ENCODE measurements at places on chromosomes 3 and 15.

GRCh38 chr3:116306149-116306548 is 139.1 kb downstream of the LSAMP start:
- no peaks in the 10 kb centered on the region for H3K27me3 ChIP-seq
- no peak overlapping the region for H3K27ac ChIP-seq
- H3K36me3 ChIP-seq: no peaks in the 10 kb centered on the region
- no peak for DNase-seq

GRCh38 chr3:39267631-39268548 is 11.9 kb downstream of the CX3CR1 start:
- H3K27me3 ChIP-seq: no peaks in the 10 kb centered on the region
- no peak overlapping the region for H3K4me3 ChIP-seq
- no peak overlapping the region for H3K27ac ChIP-seq
- no peaks in the 10 kb centered on the region for H3K4me1 ChIP-seq
- H3K36me3 ChIP-seq: no peaks in the 10 kb centered on the region

GRCh38 chr3:109900783-109901182 is 563.4 kb upstream of the DPPA4 start:
- H3K4me1 ChIP-seq: peaks cover 4% of the 10 kb centered on the region
- H3K27ac ChIP-seq: no peak overlapping the region
- peaks cover 1% of the 10 kb centered on the region for H3K27me3 ChIP-seq
- H3K4me3 ChIP-seq: no peak overlapping the region
- H3K36me3 ChIP-seq: no peaks in the 10 kb centered on the region

DNA sequence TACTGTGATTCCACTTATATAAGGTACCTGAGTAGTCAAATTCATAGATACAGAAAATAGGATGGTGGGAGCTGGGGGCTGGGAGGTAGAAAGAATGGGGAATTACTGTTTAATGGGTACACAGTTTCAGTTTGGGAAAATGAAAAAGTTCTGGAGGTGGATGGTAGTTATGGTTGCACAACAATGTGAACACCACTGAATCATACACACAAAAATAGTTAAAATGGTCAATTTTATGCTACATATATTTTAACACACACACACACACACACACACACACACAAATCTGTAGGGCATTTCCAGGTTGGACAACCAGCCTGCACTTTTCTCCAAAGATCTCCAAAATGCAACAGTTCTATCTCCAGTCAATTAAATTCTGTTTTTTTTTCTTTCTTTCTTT is 1.4 kb downstream of the CCDC32 start:
- no peak for DNase-seq
- H3K27ac ChIP-seq: no peak overlapping the region
- H3K4me1 ChIP-seq: peaks cover 5% of the 10 kb centered on the region

DNA sequence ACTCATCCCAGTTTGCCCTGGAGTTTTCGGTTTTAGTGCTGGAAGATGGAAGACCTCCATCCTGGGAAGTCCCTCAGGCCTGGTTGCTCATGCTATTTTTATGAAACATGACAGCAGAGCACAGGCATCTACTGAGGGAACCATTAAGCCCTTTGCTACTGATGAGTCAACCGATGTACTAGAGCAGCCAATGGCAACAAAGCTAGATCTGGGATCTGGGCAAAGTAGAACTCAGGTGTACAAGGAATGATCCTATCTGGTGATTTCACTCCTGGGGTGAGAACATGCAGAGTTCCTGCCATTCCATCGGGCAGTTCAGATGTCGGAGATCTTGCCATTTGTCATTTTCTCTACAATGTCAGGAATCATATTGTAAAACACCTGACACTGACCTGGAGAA is 166.2 kb upstream of the NSMCE3 start:
- H3K27ac ChIP-seq: no peak overlapping the region
- H3K36me3 ChIP-seq: no peaks in the 10 kb centered on the region
- no peaks in the 10 kb centered on the region for H3K4me1 ChIP-seq
- H3K27me3 ChIP-seq: no peaks in the 10 kb centered on the region
- H3K4me3 ChIP-seq: no peak overlapping the region

- no peaks in the 10 kb centered on the region for H3K27me3 ChIP-seq
- H3K36me3 ChIP-seq: no peaks in the 10 kb centered on the region
- H3K4me3 ChIP-seq: no peak overlapping the region
- peak overlapping the region; percentile 3 for H3K27ac ChIP-seq
- DNase-seq: no peak
These were observed 6.6 kb upstream of the SOX2 start for GRCh38 chr3:181705086-181705480.

DNA sequence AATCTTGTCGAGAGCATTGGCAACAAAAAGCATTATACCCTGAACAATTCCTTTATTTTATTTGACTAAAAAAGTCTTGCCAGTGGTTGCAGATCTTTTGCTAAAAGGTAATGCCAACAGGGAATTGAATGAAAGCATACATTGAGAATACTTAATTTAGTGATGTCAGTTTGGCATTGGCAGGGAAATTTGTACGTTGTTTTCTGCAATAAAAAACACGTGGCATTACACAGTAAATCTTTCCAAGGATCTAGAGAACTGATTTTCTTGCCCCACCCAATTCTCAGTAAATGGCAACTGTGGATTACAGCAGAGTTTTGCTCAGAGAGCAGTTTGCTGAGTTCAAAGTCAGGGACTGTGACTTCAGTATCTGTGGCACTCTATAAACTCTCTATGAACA is 38.3 kb upstream of the IGSF10 start:
- H3K4me1 ChIP-seq: no peaks in the 10 kb centered on the region
- H3K27me3 ChIP-seq: no peaks in the 10 kb centered on the region
- no peak overlapping the region for H3K27ac ChIP-seq
- DNase-seq: no peak
- no peak overlapping the region for H3K4me3 ChIP-seq

DNA sequence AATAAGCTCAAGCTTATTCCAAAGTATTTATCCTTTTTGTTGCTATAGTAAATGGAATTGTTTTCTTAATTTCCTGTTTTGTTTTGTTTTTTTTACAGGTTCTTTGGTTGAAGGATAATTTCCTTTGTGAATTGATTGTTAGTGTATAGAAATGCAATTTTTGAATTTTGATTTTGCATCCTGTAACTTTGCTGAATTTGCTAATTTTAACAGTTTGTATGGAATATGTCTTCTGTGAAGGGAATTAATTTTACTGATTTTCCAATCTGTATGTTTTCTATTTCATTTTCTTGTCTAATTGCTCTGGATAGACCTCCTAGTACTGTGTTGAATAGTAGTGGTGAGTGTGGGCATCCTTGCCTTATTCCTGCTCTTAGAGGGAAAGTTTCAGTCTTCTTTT is 28.3 kb downstream of the PFN2 start:
- no peak overlapping the region for H3K4me3 ChIP-seq
- H3K36me3 ChIP-seq: peaks cover 4% of the 10 kb centered on the region
- H3K27me3 ChIP-seq: no peaks in the 10 kb centered on the region
- no peak for DNase-seq

DNA sequence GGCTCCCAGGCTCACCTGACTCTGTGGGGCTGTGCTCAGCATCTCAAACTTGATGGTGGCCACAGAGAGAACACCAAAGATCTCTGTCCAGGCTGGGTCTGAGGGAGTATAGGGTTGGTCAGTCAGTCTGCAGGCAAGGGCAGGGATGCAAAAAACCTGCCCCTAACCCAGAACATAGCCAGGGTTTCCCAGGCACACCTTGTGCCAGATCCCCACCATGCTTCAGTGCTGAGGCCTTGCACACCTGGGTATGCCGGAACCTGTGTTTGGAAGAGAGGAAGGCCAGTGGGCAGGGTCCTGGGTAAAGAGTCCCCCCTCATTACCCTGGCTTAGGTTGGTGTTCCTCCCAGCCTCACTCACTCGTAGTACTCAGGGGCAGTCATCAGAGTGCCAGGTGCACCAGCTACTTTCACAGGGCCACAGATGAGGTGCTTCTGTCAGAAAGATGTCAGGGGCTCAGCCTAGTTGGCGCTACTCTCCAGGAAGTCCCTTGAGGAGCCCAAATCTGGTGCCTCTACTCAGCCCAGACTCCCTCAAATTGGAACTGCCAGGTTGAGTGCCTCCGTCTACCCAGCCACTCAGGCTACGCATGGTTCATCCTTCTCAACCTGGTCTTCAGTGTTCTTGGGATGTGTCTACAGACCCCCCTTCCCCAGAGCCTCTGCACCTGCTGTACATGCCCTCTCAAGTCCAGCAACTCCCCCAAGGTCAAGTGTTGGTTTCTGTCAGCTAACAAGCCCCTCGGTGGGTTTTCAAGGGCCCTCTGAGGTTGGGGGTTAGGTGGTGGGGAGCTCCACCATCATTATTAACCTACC is 1.8 kb downstream of the DALRD3 start:
- peak overlapping the region; percentile 8 for H3K4me3 ChIP-seq
- no peak for DNase-seq
- H3K27ac ChIP-seq: no peak overlapping the region
- peaks cover 56% of the 10 kb centered on the region for H3K36me3 ChIP-seq
- H3K27me3 ChIP-seq: no peaks in the 10 kb centered on the region

DNA sequence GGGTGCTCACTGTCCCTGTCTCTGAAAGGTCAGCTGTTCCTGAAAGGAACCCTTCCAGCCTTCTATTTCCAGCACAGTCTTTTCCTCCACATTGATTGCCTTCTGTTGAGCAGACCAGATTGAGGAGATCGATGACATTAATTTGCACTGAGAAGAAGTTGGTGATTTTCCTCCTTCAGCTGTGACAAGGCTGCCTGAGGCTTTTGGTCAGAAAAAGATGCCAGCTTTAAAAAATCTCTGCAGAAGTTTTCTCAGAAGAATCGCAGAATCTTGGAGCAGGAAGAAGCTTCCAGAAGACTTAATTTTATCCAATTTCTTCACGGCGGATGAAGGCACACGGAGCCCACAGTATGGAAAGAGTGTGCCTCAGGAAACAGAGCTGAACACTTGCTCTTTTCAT is 112.8 kb downstream of the FAM43A start:
- no peak for DNase-seq
- H3K27me3 ChIP-seq: no peaks in the 10 kb centered on the region
- H3K4me3 ChIP-seq: no peak overlapping the region
- H3K27ac ChIP-seq: no peak overlapping the region

DNA sequence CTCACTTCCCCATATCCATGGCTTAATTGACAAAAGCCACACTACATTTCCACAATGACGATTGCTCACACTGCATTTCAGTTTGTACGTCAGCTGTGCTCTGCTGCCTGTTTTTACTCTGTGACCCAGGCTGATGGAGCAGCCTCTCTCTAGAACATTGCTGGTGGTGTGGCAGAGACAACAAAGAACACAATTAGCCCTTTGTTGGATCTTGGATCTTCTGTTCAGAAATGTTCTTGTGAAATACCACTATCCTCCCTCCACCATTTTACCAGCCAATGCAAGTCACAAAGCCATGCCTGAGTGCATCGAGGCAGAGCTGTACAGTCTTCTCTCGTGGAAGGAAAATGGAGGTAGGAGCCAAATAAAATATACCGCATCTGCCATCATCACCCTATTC is 56.9 kb upstream of the TBC1D5 start:
- H3K27me3 ChIP-seq: no peaks in the 10 kb centered on the region
- DNase-seq: no peak
- no peak overlapping the region for H3K27ac ChIP-seq

- no peaks in the 10 kb centered on the region for H3K27me3 ChIP-seq
- no peak for DNase-seq
- peaks cover 40% of the 10 kb centered on the region for H3K36me3 ChIP-seq
- H3K27ac ChIP-seq: no peak overlapping the region
- H3K4me3 ChIP-seq: no peak overlapping the region
- H3K4me1 ChIP-seq: no peaks in the 10 kb centered on the region
These were observed 33.3 kb downstream of the RLBP1 start for GRCh38 chr15:89187986-89188514.

DNA sequence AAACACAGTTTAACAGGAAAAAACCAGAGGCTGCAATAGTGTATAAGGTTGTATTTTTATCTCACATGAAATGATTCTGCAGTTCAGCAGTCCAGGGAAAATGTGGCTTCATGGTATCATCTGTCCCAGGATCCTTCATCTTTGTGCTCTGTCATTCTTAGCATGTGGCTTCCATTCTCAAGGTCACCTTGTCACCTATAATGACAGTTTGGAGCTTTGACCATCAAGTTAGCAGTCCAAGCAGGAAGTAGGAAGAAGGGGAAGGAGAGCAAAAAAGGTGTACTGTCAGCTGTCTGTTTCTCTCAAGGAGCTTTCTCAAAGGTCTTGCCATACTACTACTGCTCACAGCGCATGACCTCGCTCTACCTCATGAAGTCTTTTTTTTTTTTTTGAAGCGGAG is 58.6 kb upstream of the CRTC3 start:
- H3K36me3 ChIP-seq: peaks cover 70% of the 10 kb centered on the region
- H3K27ac ChIP-seq: no peak overlapping the region
- no peak for DNase-seq

- no peak for DNase-seq
- no peaks in the 10 kb centered on the region for H3K27me3 ChIP-seq
- H3K36me3 ChIP-seq: peaks cover 5% of the 10 kb centered on the region
- H3K4me3 ChIP-seq: no peak overlapping the region
- H3K27ac ChIP-seq: no peak overlapping the region
These were observed 2.2 kb upstream of the UCN2 start for GRCh38 chr3:48565591-48566400.

DNA sequence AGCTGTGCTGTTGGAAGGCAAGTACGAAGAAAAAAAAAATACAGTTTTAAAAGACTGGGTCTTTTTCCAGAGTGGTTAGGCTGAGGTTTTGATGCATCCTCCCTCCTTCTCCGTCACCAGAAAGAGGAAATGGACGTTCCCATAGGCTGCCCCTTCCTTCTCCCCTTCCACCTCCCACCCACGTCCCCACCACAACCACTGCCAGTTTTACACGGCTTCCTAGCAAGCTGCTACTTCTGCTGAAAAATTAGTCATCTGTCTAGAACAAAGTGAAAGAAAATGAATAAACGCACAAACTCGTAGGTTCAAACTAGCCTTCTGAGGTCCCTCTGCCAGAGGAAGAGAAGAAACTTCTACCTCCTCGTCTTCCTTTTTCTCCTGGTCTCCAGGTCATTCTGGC is 71.6 kb upstream of the RPL35A start:
- H3K4me3 ChIP-seq: no peak overlapping the region
- H3K4me1 ChIP-seq: peaks cover 33% of the 10 kb centered on the region
- peaks cover 11% of the 10 kb centered on the region for H3K36me3 ChIP-seq
- H3K27ac ChIP-seq: no peak overlapping the region
- no peaks in the 10 kb centered on the region for H3K27me3 ChIP-seq
- DNase-seq: no peak

DNA sequence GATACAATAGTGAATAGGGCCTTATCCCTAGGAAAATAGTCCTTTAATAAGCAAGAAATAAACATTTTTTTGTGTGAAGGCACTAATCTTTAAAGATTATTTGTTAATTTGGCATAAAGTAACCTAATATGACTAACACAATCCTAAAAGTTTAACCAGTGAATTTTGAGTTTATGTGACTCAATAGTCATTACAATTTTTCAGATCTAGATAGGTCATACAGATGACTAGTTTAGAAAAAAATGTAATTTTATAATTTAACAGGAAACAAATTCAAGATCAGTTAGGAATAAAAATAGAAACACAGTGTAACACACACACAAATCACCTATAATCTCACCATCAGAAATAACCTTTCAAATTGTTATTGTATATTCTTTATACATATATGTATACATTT is 620.7 kb upstream of the ALCAM start:
- no peaks in the 10 kb centered on the region for H3K36me3 ChIP-seq
- H3K27me3 ChIP-seq: no peaks in the 10 kb centered on the region
- no peaks in the 10 kb centered on the region for H3K4me1 ChIP-seq
- no peak overlapping the region for H3K4me3 ChIP-seq

All from neuronal stem cell (in vitro differentiated cells).